Hematopoietic multipotent progenitor cell treated with erythropoietin and hydrocortisone succinate and interleukin-3 and kit ligand, for 4 days (in vitro differentiated cells): ENCODE measurements at places on chromosomes 16 and 17.
A peak's percentile ranks its signal among the peaks of the same experiment; 100 is the strongest.

GRCh38 chr16:85651629-85652430, 36.9 kb downstream of the GINS2 start:
- DNase-seq = peak; percentile 67

GRCh38 chr17:1713878-1714426, 3.8 kb upstream of the TLCD2 start:
- peak; percentile 52 for DNase-seq

- peak; percentile 40 for DNase-seq
Measured at GRCh38 chr17:65219124-65219523, 82.0 kb downstream of the RGS9 start.

DNA sequence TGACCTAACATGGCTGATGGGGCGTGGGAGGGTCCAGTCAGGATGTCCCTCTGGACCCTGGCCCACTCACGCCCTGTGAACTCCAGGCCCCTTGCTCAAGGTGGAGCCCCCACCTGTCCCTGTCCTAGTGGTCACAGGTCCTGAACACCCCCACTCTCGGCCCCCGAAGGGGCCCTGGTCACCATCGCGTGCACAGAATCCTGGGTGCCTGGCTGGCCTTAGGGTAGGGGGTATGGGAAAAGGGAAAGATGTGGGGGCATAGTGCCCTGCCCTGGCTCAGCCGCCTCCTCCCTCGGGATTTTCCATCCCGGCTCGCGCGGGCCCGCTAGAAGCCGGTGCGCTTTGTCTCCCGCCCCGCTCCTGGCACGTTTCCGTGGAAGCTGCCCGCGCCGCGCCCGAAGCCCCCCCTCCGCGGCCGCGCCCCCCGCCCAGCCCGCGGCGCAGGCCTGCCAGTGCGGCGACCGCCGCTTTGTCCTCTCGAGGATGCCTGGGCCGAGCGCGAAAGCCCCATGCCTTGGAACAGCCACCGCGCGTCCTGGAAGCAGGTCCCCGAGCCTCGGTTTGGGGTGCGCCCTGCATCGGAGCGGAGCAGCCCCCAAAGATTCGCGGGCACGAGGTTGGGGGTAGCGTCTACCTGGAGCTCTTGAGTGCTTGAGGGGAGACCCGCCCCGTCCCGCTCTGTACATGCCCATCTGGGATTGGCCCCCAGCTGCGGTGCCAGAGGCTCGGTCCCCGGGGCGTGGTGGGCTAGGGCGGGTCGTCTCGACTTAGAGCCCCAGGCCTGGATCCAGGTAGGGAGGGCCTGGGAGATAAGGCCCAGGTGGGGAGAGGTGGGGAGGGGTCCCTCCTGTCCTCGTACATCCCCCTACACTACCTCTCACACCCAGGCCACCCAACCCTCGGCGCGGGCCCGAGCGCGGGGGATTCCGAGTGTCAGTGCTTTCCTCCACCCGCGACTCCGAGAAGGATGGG, 1.3 kb downstream of the SMPD3 start:
- no peak for DNase-seq

DNA sequence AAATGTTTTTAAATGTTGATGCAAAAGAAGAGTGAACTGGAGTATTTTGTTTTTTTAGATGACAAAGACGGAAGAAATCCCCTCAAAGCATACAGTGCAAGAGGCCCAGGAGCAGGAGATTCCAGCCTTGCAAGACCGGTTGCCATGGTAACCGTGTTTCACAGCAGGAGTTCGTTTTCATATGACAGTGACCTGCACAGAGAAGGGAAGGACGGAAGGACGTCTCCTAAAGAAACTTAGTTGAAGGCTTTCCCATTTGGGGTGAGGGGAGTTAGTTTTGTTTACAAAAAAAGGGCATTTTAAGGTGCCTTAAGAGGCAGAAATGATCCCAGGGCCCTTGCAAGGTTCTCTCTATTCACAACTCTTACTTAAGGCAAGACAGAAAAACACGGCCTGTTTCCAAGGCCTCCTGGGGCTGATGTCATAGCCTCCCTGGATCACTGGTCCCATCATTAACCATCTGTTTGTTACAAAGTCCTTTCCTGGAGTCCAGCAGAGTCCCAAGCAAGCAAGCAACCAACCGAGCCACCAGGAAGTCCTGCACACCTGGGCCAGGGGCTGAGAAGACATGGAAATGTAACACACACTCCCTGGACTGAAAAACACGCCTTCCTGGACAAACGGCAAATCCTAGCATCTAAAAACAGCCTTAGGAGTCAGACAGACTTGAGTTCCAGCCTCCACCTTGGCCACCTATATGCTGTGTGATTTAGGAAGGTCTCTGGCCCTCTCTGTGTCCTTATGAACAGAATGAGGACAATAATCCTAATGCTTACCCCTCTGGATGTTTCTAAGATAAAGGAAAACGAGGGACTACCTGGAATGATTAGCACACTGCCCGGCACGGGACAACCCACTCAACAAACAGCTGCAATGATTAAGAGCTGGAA, 30.3 kb upstream of the RPH3AL start:
- peak; percentile 32 for DNase-seq

- DNase-seq = no peak
Measured at GRCh38 chr16:30053376-30054015, 12.1 kb upstream of the ALDOA start.

DNA sequence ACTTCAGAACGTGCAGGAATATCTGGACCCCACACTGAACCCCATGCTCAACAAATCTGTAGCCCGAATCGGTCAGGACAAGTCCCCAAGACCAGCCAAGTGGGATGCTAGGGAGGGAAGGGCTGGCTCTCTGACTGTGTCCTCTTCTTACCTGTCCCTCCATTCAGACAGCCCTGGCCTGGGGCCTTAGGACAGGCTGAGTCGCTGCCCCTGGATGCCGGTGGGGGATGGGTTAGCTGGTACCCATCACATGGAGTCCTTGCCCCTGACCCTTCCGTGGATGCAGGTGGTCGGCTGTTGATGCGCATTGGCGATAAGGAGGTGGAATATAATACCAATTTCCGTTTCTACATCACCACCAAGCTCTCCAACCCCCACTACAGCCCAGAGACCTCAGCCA, 16.0 kb upstream of the KDM6B start:
- DNase-seq = no peak

GRCh38 chr17:82380860-82381702, 9.5 kb downstream of the UTS2R start:
- DNase-seq = no peak
